ENCODE measurements at places on chromosomes 2 and 18.

GRCh38 chr2:133676392-133677130 is 108.3 kb upstream of the NCKAP5 start:
- no peak for DNase-seq

- DNase-seq = no peak
These were observed 271.3 kb downstream of the KCNS3 start for GRCh38 chr2:18149660-18150246.

DNA sequence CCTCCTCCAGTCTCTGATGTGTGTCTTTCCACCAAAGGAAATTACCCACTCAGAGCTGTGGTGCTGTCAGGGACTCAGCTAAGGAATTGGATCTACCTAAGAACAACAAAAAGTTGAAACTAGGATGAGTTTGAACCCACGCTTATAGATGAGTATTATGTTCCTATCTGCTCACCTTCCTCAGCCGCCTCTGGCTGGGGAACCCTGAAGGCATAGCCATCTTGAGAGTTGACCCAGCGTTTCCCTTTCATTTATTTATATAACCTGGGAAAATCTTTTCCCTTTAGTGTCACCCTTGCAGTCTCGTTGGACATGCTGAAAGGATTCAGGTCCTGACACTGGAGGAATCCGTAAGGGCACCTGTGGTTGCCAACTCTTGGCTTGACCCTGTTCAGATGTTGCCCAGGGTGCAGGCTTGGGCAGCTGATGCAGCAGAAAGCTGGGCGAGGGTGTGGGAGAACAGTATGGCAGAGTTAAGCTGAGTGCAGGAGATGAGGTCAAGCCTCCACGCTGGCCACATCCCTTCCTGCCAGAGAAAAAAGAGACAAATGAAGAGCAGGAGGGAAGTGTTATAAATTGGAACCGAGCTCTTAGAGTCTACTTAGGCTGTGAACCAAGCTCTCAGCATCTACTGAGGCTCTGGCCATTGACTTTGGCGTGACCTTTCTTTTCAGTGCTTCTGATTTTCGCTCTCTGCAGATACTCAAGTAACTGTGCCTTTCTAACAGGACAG is 1.9 kb downstream of the CDH20 start:
- DNase-seq = no peak

DNA sequence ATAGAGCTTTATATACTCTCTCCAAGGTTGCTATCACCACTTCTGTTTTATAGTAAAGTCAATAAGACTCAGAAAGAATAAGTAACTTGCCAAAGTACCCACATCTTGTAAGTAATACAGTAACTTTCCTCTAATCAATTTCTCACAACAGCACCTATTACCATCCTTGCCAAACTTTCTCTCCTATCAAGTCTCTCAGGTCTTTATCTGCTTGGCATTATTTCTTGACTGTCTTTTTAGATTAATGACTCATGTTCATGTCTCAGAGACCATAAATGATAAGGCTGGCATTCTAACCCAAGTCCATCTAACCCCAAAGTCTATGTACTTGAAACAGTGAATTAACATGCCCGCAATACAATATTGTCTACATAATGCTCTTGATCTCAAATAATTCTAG is 618.0 kb upstream of the ZEB2 start:
- no peak for DNase-seq

DNA sequence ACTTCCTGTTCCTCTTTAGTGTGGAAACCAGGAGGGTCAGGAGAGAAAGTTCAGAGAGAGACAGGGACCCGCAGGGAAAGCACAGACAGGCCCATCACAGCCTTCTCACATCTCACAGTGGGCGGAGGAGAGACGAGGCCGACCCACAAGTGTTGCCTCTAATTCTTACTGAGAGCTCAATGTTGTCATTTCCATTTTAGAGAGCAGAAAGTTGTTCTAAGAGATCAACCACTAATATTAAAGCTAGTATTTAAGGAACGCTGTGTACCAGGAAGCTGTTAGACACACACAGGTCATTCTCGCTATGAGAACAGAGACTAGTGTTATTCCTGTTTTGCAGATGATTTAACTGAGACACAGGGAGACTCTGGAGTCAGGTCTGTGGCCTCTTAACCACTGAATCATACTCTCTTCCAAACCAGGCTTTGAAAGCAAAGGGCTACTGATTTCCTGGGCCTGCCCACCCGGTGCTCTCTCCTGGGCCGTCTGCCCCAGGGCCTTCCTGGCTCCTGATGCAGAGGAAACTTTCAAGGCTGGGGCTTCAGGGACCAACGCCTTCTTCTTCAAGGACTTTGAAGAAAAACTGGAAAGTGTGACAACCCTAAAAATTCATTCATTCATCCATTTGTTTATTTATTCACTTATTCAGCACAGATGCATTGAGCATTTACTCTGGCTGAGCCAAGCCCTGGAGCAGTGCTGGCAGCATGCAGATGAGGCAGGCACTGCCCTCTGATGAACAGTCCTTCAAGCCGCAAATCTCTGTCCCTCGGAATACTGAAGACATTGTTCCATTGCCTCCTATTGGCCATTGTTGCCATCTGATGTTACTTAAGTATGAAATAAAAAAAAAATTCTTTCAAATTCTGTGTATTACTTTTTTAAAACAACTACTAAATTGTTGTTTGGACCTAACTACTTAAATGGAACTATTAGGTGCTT is 37.2 kb upstream of the BIN1 start:
- DNase-seq = no peak

- DNase-seq = no peak
These were observed 1061.6 kb upstream of the FAM98A start for GRCh38 chr2:34660741-34661140.

DNA sequence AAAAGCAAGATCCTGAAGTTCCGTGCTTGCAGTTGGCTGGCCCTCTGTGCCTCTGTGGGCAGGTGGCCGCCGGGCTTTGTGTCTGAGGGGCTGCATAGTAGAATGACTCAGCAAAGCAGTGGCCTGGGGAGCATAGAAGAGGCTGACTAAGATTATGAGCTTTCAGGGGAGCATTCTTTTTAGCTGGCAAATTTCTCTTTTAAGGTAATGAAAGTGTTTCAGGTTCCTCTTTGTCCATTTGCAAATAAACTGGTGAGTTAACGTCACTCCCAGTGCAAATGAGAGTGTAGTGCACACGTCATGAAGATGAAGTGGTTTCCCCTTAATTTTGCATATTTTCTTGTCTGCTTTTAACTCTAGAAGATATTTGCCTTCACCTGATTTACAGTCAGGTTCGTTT is 98.6 kb downstream of the BCL2L11 start:
- no peak for DNase-seq

GRCh38 chr2:215466097-215466909 is 30.4 kb upstream of the FN1 start:
- DNase-seq = no peak

- DNase-seq = no peak
These were observed 49.1 kb upstream of the MYCN start for GRCh38 chr2:15890936-15891905.

All from activated CD4-positive, alpha-beta memory T cell treated with anti-CD3 and anti-CD28 coated beads, Interleukin-2, amount 10 ng/mL, durations not matched to agents 7 days and 5 days (primary cell).